Activated T-helper 17 cell treated with anti-CD3 and anti-CD28 coated beads, Interleukin-2, amount 50 U/mL, for 72 hours (primary cell): ENCODE measurements at places on chromosomes 7 and 10. TPM values are rescaled to one million over a fixed set of nuclear protein-coding genes. Genes with fewer than 3 reads are reported as not detected.
A peak's percentile ranks its signal among the peaks of the same experiment; 100 is the strongest.

DNA sequence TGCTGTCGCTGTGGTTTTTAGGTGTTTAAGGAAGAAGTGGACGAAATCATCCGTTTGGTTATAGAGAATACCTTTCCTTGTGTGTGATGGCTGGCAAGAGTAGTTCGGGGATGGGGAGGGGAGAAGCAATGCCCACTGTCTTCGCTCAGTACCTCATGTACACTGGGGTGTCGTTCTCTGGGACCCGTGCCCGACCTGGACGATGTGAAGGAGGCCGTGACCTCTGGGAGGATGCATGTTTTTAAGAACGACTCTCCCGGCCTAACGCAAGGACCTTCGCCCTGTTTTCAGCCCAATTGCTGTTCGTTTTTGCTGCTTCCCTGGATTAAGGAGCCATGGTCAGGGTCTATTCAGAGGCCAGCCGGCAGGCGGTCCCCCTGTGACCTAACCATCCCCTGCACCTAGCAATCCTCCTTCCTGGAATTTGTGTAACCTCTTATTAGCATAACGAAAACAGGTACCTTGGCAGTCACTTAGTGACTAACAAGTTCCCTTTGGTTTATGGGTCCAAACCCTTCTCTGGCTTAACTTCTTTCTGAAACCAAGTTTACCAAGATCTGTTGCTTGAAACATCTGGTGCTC is 1.3 kb downstream of the NFE2L3 start:
- ATAC-seq: peak; percentile 47

GRCh38 chr7:47765373-47765979 is 182.8 kb downstream of the PKD1L1 start:
- ATAC-seq: no peak

DNA sequence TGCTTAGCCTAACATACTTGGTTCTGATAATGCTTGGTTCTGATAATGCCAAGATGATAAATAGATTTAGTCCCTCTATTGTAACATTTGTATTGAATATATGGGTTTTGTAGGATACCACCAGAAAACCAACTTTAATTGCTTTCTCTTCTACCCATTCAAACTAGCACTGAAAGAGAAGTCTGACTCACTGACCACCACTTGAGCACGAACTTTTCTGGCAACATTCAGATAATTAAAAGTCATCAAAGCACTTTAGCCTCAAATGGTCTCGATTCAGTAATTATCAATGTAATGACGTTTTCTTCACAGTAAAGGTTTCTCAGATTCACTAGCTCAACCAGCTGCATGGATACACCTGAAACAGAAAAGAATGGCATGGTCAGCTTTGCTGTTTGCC is 63.0 kb downstream of the HDAC9 start:
- ATAC-seq: peak; percentile 26

GRCh38 chr7:5266191-5267028 is 16.3 kb upstream of the SLC29A4 start:
- ATAC-seq: no peak

- ATAC-seq: no peak
Measured at GRCh38 chr10:89909752-89910151, 208.4 kb downstream of the KIF20B start.

DNA sequence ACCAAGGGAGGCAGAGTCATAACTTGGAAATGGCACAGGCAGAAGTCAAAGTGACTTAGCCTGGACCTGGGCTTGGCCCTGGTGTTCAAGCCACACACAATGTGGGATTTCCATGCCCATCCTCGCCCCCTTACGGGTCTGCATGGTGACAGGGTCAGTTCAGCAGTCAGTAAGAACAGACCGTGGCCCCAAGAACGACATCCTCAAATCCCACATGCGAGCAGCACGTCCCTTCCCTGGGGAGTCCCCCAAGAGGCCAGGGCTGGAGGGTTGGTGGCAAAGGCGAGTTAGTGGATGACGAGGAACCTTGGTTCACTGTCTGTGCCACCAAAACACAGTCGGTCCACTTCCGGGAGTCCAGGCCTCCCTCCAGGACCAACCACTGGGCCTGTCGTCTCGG is 93.3 kb upstream of the MGMT start:
- ATAC-seq: no peak

Gene CAV1
- 1.2 TPM for total RNA-seq

Gene HOXA6
- total RNA-seq: not detected

Gene NPSR1
- not detected for total RNA-seq

Gene SYT15B
- total RNA-seq: 0.11 TPM

Gene VKORC1L1
- 10.4 TPM for total RNA-seq
